ENCODE measurements at places on chromosomes 6 and 20. TPM values are rescaled to one million over a fixed set of nuclear protein-coding genes. Genes with fewer than 3 reads are reported as not detected.

Gene PRL
- not detected for polyA plus RNA-seq

DNA sequence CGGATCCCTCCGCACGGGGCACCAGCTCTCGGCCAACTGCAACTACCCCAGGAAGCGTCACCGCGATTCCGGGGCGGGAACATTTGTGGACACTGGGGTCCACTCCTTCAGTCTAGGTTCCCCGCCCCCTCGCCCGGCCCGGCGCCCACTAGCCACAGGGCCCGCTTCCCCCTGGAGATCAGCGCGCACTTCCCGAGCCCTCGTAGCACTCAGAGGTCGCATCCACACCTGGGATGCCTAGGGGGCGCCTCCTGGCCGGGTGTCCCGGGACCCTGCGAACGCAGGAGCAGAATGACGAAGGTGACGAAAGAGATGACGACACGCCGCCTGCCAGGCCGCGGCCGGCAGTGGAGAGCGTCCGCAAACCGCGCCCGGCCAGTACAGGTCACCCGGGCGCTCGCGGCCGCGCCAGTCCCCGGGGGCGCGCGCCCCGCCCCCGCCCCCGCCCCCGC, 309 bp upstream of the AIG1 start:
- peak; percentile 82 for DNase-seq

Gene CYP21A2
- polyA plus RNA-seq = 1.8 TPM

Gene ETV7
- polyA plus RNA-seq = not detected

DNA sequence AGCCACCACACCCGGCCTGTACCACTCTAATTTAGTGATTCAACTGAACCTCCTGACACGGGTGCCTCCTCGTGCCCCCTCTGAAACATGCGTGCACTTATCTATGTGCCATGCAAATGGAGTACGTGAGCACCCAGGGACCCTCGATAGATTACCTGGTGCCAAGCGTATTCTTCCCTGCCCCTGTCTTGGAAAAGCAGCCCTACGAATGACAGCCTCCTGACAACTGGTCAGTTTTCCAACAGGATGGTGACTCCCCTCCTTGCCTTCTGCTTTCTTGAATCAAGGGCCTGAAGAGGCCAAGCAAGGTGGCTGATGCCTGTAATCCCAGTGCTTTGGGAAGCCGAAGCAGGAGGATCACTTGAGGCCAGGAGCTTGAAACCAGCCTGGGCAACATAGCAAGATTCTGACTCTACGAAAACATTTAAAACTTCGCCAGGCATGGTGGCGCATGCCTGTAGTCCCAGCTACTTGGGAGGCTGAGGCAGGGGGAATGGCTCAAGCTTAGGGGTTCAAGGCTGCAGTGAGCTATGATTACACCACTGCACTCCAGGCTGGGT, 25.4 kb upstream of the SYNJ2 start:
- DNase-seq = no peak

DNA sequence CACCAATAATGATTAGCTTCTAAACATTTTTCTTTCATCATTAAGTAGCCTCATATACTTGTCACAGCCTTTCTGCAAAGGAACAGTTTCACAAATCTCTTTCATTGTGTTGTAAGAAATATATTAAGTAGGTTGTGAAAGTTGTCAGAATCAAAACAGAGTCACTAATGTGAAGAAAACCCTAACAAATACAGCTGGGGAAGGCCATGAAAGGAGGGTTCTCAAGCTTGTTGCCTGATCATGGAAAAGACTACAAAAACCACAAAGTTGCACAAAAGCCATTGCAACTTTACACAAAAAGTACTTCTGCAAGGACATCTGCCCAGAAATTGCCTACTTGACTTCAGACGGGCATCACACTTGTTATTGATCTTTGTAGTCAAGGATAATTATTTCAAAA, 216.1 kb downstream of the ALDH8A1 start:
- no peak for DNase-seq

GRCh38 chr6:38852215-38852614, 137.1 kb downstream of the DNAH8 start:
- no peak for DNase-seq

DNA sequence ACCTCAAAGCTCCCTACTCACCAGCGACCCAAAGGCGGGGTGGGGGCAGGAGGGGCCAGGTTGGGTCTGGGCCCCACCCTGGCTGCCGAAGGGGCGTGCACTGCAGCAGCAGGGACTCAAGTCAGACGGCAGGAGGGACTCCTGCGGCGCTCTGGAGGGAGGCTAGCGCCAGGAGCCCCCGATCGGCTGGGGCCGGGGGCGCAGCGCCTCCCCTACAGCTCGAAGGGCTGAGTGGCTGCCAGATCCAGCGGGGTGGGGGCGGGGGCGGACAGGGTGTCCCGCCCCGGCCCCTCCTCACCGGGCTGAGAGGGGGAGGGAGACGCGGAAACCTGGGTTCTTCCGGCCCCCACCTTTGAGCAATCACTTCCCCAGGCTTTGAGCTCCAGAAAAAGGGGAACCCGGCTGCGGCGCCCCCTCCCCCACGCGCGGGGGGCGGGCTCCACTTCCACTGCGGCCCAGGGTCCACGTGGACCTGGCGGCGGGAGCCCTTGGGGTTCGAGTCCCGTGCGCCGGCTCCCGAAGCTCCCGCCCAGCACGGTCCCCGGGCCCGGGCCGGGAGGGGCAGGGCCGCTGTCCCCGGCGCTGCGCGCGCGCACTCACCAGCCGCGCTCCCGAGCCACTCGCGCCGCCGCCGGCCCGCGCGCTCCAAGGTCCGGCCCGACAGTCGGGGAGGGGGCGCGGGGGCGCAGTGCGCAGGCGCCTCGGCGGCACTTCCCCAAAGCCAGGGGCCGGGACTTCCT, at the start of gene RGS19:
TSS of gene RGS19 (minus strand) at position 246 of the 740 bp plus-strand sequence. CDS start 2,632 bp downstream, outside the sequence.
- no peak for DNase-seq
